ENCODE measurements at places on chromosomes 5 and 9. TPM values are rescaled to one million over a fixed set of nuclear protein-coding genes. Genes with fewer than 3 reads are reported as not detected.

PDCD1LG2 gene
- polyA plus RNA-seq: 0.18 TPM

GLRA1 gene
- not detected for polyA plus RNA-seq

EQTN gene
- 0.35 TPM for polyA plus RNA-seq

SH2D3C gene
- 76.1 TPM for polyA plus RNA-seq

NUDT12 gene
- 0.48 TPM for polyA plus RNA-seq

GFI1B gene
- 0.74 TPM for polyA plus RNA-seq

CEP72 gene
- 5.4 TPM for polyA plus RNA-seq

GABBR2 gene
- polyA plus RNA-seq: not detected

PHYHD1 gene
- polyA plus RNA-seq: 1.0 TPM

LIX1 gene
- polyA plus RNA-seq: 0.10 TPM

FGFR4 gene
- polyA plus RNA-seq: 0.38 TPM

WNK2 gene
- polyA plus RNA-seq: 0.18 TPM

PAPPA gene
- 0.04 TPM for polyA plus RNA-seq

FCN2 gene
- not detected for polyA plus RNA-seq

C5orf52 gene
- polyA plus RNA-seq: not detected

OR1Q1 gene
- not detected for polyA plus RNA-seq

LRRC19 gene
- polyA plus RNA-seq: not detected

IFNA13 gene
- polyA plus RNA-seq: not detected

STXBP1 gene
- polyA plus RNA-seq: 0.33 TPM

SPATA31E1 gene
- polyA plus RNA-seq: not detected

ZFP37 gene
- polyA plus RNA-seq: 2.5 TPM

PCSK5 gene
- 0.18 TPM for polyA plus RNA-seq

TAF11L10 gene
- polyA plus RNA-seq: not detected

FABP6 gene
- polyA plus RNA-seq: not detected

RAI14 gene
- polyA plus RNA-seq: 1.2 TPM

PARP8 gene
- polyA plus RNA-seq: 34.1 TPM

IL3 gene
- not detected for polyA plus RNA-seq

RPL7A gene
- polyA plus RNA-seq: 1,229 TPM

TPM2 gene
- polyA plus RNA-seq: not detected

PCDHB11 gene
- polyA plus RNA-seq: not detected

KIF20A gene
- not detected for polyA plus RNA-seq

KIF12 gene
- not detected for polyA plus RNA-seq

CSF2 gene
- polyA plus RNA-seq: not detected

CMYA5 gene
- not detected for polyA plus RNA-seq

SURF1 gene
- polyA plus RNA-seq: 114 TPM

PCDHB15 gene
- not detected for polyA plus RNA-seq
